ENCODE measurements at places on chromosomes 11 and 22. TPM values are rescaled to one million over a fixed set of nuclear protein-coding genes. Genes with fewer than 3 reads are reported as not detected.
A peak's percentile ranks its signal among the peaks of the same experiment; 100 is the strongest.

- no peak for ATAC-seq
- no peak overlapping the region for H3K27ac ChIP-seq
- no peaks in the 10 kb centered on the region for H3K36me3 ChIP-seq
- no peaks in the 10 kb centered on the region for H3K4me1 ChIP-seq
- H3K4me3 ChIP-seq, result no peak overlapping the region
- H3K27me3 ChIP-seq, result peaks cover 8% of the 10 kb centered on the region
These were observed 60.2 kb downstream of the SMIM38 start for GRCh38 chr11:69215784-69216415.

GRCh38 chr11:59292611-59293010 lies 66.1 kb upstream of the OR5AN1 start:
- no peak overlapping the region for H3K4me3 ChIP-seq
- no peaks in the 10 kb centered on the region for H3K36me3 ChIP-seq
- no peak overlapping the region for H3K27ac ChIP-seq
- ATAC-seq, result no peak
- peaks cover 7% of the 10 kb centered on the region for H3K27me3 ChIP-seq

DNA sequence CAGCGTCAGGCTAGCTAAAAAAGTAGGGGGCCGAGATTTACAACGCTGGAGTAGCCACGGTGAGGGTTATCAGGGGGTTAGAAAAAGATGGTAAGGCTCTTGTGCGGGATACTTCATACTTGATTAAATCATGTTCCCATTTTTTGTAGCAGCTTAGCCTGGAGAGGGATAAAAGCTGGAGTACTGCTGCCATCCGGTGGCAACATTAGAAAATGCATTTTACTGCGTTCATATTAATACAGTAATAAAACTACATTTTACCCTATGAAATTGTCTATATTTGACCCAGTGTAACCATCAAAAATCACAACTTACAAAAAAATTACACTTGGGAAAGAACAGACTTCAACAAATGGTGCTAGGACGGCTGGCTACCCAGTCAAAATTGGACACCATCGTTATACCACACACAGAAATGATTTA lies 17.3 kb downstream of the RPUSD4 start:
- no peak overlapping the region for H3K4me3 ChIP-seq
- no peak for ATAC-seq
- no peaks in the 10 kb centered on the region for H3K36me3 ChIP-seq
- H3K27me3 ChIP-seq, result no peaks in the 10 kb centered on the region
- H3K4me1 ChIP-seq, result no peaks in the 10 kb centered on the region

- no peak overlapping the region for H3K27ac ChIP-seq
- no peaks in the 10 kb centered on the region for H3K4me1 ChIP-seq
- no peak overlapping the region for H3K4me3 ChIP-seq
- ATAC-seq, result no peak
- no peaks in the 10 kb centered on the region for H3K36me3 ChIP-seq
- peaks cover 46% of the 10 kb centered on the region for H3K27me3 ChIP-seq
These were observed 42.6 kb upstream of the SHANK2 start for GRCh38 chr11:71294846-71295600.

DNA sequence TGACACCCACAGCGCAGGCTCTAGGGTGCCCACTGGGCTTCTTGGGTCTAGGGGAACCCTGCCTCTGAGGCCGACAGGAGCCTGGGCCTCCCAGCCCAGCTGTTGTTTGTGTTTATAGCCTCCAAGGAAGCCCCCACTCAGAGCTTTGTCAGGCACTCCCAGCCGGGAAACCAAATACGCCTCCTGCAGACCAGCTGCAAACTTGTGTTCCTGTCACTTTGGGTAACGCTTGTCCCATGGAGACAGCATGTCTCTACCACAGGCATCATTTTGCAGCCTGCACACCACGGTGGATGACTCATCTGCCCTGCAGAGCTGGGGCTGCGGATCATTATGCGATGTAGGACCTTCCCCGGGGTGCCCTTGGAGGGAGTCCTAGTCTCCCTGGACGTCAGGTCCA lies 40.6 kb upstream of the CRYBB3 start:
- no peak for ATAC-seq
- H3K27ac ChIP-seq, result no peak overlapping the region
- no peaks in the 10 kb centered on the region for H3K27me3 ChIP-seq
- H3K4me3 ChIP-seq, result no peak overlapping the region
- no peaks in the 10 kb centered on the region for H3K36me3 ChIP-seq

GRCh38 chr11:46920755-46921154 lies 2.4 kb upstream of the LRP4 start:
- H3K27ac ChIP-seq, result peak overlapping the region; percentile 59
- H3K27me3 ChIP-seq, result peaks cover 24% of the 10 kb centered on the region
- peak; percentile 69 for ATAC-seq
- H3K36me3 ChIP-seq, result no peaks in the 10 kb centered on the region
- H3K4me1 ChIP-seq, result peaks cover 18% of the 10 kb centered on the region

- H3K4me1 ChIP-seq, result peaks cover 38% of the 10 kb centered on the region
- peak; percentile 48 for ATAC-seq
- peak overlapping the region; percentile 78 for H3K27ac ChIP-seq
- H3K4me3 ChIP-seq, result peak overlapping the region; percentile 87
These were observed 585 bp downstream of the THYN1 start for GRCh38 chr11:134252346-134253187.

DNA sequence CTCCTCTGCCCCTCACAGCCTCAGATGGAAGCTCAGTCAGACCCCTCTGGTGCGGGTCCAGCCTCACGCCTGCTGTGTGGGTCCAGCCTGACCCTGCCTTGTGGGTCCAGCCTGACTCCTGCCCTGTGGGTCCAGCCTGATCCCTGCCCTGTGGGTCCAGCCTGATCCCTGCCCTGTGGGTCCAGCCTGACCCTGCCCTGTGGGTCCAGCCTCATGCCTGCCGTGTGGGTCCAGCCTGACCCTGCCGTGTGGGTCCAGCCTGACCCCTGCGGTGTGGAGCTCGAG lies 445.3 kb downstream of the BRD1 start:
- no peaks in the 10 kb centered on the region for H3K4me1 ChIP-seq
- H3K4me3 ChIP-seq, result no peak overlapping the region
- H3K36me3 ChIP-seq, result no peaks in the 10 kb centered on the region

- H3K27me3 ChIP-seq, result no peaks in the 10 kb centered on the region
- H3K4me1 ChIP-seq, result no peaks in the 10 kb centered on the region
- H3K4me3 ChIP-seq, result no peak overlapping the region
- ATAC-seq, result no peak
- H3K36me3 ChIP-seq, result no peaks in the 10 kb centered on the region
These were observed 17.7 kb upstream of the OLFML1 start for GRCh38 chr11:7467652-7468051.

GRCh38 chr11:8723711-8724110 lies 41.1 kb downstream of the RPL27A start:
- ATAC-seq, result no peak
- peaks cover 20% of the 10 kb centered on the region for H3K36me3 ChIP-seq
- H3K27me3 ChIP-seq, result no peaks in the 10 kb centered on the region
- no peak overlapping the region for H3K4me3 ChIP-seq
- H3K27ac ChIP-seq, result peak overlapping the region; percentile 97
- peaks cover 28% of the 10 kb centered on the region for H3K4me1 ChIP-seq

C11orf87 gene
- total RNA-seq, result not detected

OR5D14 gene
- total RNA-seq, result not detected

GLB1L3 gene
- not detected for total RNA-seq

NRGN gene
- 1.7 TPM for total RNA-seq

AIP gene
- 85.2 TPM for total RNA-seq

SLC7A4 gene
- total RNA-seq, result 0.23 TPM

Data from gastroesophageal sphincter (tissue), 4 donors.